HFFc6 (cell line): ENCODE measurements at places on chromosomes 12 and 14. TPM values are rescaled to one million over a fixed set of nuclear protein-coding genes. Genes with fewer than 3 reads are reported as not detected.

GRCh38 chr12:112116232-112117060 lies 7.9 kb upstream of the NAA25 start:
- DNase-seq, result peak; percentile 46

DNA sequence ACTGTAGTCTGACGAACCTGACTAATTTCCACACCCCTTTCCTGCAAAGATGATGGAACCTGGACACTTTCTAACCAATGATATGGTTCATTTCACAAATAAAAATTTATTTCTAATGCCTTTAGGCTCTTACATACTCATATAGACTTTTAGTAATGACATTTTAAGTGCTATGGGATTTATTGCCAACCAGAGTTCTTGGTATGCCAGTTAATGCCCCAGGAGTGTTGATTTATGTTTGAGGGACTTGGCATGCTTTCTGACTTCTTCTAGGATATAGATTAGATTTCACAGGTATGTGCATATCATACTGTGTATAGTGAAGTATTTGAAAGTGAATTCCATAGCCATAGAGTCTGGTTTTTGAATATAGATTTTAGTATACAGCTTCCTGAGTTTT lies 159.5 kb downstream of the CFAP54 start:
- no peak for DNase-seq

DNA sequence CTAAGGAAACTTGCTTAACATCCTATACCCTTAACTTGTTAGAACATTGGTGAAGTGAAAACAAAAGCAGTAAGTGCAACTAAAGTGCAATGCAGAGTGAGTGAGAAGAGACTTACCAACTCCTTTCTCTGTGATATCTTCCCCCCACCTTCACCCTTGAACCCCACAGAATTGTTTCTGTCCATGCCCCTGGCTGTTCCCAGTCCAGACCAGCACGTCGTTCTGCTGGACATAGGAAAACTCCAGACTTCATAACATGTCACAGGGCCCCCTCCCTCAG lies 91.9 kb downstream of the DAD1 start:
- no peak for DNase-seq

GRCh38 chr12:26011099-26011498 lies 52.6 kb downstream of the RASSF8 start:
- DNase-seq, result peak; percentile 62

GRCh38 chr14:73521229-73521628 lies 15.7 kb upstream of the ACOT1 start:
- DNase-seq, result no peak

DNA sequence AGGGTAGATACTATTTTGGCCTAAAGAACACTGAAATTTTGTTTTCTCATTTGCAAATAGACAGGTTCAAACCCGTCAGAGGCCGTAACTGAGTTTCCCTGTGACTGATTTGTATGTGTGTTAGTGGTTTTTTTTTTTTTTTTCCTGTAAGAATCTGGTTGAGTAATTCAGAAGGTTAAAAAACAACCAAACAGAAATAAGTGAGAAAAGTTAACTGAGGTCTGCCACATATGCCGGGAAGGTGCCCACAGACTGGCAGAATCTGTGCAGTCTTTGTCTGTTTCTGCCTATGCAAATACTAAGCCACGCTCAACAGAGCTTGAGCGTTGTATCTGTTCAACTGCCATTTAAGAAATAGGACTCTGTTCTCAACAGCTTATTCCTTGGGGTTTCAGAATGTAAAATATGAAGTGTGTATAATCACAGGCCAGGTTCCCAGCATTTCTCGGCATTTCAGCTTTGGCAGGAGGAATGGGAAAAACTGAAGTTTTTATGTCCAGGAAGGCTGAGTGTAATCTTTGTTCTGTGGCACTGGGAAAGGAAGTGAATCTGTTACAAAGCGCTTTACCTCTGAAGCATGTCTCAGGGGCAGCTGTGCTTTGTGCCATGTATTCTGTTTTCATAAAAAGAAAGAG lies 181.9 kb downstream of the PRKCH start:
- DNase-seq, result no peak

DNA sequence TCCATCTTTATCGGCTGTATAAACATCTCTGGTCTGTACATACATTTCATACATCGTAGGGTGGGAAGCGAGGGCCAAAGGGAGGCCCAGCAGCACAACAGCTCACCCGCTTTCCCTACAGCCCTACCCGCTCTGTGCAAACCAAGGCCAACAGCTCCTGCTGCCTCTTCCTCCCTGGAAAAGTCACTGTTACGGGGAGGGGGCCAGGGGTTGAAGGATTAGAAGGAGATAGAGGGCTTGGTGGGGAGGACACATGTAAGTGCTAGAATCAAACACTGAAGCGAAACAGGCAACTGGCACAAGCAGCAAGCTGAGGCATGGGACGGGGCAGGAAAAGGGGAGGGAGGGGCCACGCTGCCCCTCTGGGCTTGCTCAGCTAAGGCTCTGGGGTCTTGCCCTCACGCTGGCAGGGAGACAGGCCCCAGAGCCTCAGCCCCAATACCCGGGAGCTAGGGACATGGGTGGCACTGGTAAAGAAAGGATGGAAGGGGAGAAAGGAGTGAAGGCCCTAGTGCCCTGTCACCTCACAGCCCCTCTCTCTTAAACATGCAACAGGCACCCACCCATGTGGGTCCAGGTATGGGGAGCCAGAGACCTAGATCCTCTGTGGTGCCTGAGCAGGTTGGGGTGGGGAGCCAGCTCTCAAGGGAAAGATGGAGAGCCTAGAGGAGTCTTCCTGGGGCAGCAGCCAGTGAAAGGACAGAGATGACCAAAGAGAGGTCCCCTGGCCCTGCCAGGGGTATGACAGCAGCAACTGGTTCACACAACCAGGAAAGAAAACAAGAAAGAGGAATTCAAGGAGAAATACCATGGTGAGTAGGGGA lies 14.4 kb downstream of the SPRYD3 start:
- DNase-seq, result no peak

- no peak for DNase-seq
Measured at GRCh38 chr14:33515441-33515840, 435.4 kb downstream of the EGLN3 start.

DNA sequence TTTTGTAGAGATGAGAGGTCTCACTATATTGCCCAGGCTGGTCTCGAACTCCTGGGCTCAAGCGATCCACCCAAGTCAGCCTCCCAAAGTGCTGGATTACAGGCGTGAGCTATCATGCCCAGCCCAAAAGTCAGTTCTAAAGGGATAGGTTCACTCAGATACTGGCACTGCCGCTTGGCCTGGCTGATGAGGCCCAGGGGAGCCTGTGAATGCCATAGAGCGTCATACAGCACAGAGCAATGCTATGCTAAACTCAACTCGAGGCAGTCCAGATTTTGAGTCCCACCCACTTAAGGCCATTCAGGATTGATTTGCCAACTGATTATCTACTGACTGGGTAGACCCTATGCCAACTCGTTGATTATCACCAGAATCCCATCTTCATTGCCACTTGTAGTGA lies 179.4 kb downstream of the ESR2 start:
- no peak for DNase-seq

GRCh38 chr14:32397861-32398640 lies 69.0 kb downstream of the AKAP6 start:
- peak; percentile 58 for DNase-seq

- DNase-seq, result no peak
Measured at GRCh38 chr14:61596990-61597389, 98.3 kb upstream of the HIF1A start.

DNA sequence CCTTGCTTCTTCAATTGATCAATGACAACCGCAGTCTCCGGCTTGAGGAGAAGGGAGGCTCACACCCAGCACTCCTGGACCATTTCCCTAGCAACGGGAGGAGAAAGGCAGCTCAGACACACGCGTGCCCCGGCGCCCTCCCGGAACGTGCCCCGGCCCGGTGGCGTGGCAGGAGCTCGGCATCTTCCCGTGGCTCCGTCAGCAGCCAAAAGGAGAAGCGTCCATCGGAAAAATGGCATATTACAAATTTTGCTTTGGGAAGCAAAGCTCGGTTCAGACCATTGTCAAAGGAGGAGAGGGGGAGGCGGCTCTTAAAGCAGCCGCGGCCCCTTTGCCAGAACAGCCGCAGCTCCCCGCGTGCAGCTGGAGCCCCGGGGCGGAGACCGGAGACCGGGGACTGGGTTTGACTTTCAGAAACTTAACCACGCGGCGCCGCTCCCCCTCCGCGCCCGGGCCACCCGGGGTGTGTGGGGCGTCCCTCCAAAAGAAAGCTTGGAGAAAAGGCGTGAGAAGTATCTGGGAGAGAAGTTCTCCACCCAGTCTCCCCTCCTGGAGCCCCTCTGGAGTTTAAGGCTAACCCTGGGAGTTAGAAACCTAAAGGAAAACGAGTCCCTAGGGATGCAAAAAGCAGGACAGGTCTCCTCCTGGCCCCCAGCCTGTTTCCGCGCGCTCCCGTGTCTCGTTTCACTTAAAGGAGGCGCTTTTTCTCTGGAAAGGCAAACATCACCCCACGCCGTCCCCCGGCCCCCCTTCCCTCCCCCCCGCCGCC lies 545 bp downstream of the PPFIA2 start:
- no peak for DNase-seq

GRCh38 chr12:62251609-62251958 lies 8.6 kb upstream of the USP15 start:
- no peak for DNase-seq

- DNase-seq, result no peak
Measured at GRCh38 chr12:56631790-56632700, 1.9 kb upstream of the BAZ2A start.

DNA sequence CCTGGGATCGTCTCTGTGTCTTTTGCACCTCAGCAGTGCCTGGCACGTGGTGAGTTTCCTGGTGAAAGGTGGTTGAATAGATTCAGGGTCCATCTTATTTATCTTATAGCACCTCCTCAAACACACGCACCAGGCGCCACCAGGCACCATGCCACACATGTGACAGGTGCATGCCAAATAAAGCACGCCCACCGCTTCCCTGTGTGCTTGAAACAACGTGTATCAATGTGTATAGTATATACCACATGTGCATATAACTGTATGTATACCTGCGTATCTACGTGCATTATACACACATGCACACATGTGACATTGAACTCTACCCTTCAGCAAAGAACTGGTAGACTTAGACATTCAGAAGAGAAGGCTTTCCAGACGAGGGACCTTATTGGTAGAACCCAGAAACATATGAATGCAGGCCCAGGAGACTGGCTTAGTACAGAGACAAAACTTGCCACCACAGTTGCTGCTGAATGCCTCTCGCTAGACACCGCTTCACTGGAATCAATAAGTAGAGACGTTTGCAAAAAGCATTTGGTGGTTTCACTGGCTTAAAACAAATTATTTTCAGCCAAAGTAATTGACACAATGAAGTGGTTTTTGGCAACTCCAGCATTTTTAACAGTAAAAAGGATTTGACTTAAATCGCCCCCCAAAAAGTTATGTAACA lies 10.0 kb downstream of the EML1 start:
- no peak for DNase-seq

- DNase-seq, result no peak
Measured at GRCh38 chr14:80323038-80323665, 111.8 kb upstream of the DIO2 start.

- DNase-seq, result no peak
Measured at GRCh38 chr14:36626151-36626550, 35.5 kb upstream of the PAX9 start.

Gene TEDC1
- total RNA-seq, result 9.2 to 12.9 TPM (median 12.3 TPM) in 3 replicates

Gene DERA
- 26.2 and 34.9 TPM in 2 replicates for total RNA-seq

Gene LYSET
- 10.7 and 11.5 TPM in 2 replicates for total RNA-seq

Gene PTPN6
- 0.36 to 0.41 TPM in 2 of 3 replicates, not detected in the other for total RNA-seq

Gene MGST1
- 308 to 379 TPM (median 328 TPM) in 3 replicates for total RNA-seq

Gene ASIC1
- 1.2 to 1.7 TPM (median 1.3 TPM) in 3 replicates for total RNA-seq

Gene POTEG
- total RNA-seq, result not detected in 3 replicates

Gene NFATC4
- total RNA-seq, result 79.7 to 82.5 TPM (median 81.9 TPM) in 3 replicates

Gene IGF1
- total RNA-seq, result 0.34 and 1.5 TPM in 2 replicates

Gene TAC3
- not detected in 3 replicates for total RNA-seq

Gene MYBPC1
- total RNA-seq, result not detected in 2 replicates
